Heart right ventricle (tissue), 16 donors: ENCODE measurements at places on chromosomes 2 and 18. TPM values are rescaled to one million over a fixed set of nuclear protein-coding genes. Genes with fewer than 3 reads are reported as not detected.

Gene ADD2
- 1.2 TPM for total RNA-seq

Gene AGXT
- not detected for total RNA-seq

Gene RETREG2
- 27.6 TPM for total RNA-seq

DNA sequence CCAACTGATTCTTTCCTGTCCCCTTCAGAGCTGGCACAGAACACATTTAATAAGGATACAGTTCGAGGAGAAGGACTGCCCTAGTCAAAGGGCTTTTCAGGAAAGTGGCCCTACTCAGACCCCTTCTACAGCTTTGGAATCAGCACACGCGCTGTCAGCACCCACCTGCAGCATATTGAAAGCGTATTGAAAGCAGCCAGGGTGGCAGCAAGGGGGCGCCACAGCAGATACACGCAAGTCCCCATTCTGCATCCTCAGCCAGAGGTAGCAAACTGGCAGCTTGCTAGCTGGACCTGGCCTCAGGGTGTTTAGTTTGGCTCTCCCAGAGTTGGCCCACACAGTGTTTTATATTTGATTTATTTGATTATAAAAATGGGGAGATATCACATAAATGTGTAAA is 101.0 kb upstream of the NT5C1B start:
- H3K36me3 ChIP-seq, result no peaks in the 10 kb centered on the region
- DNase-seq, result no peak
- H3K4me3 ChIP-seq, result no peak overlapping the region
- H3K27ac ChIP-seq, result no peak overlapping the region
- no peaks in the 10 kb centered on the region for H3K4me1 ChIP-seq

- no peak overlapping the region for H3K4me3 ChIP-seq
- H3K4me1 ChIP-seq, result peaks cover 10% of the 10 kb centered on the region
- no peak for DNase-seq
- H3K27me3 ChIP-seq, result no peaks in the 10 kb centered on the region
- H3K36me3 ChIP-seq, result no peaks in the 10 kb centered on the region
These were observed 36.0 kb upstream of the TANK start for GRCh38 chr2:161124201-161124600.

DNA sequence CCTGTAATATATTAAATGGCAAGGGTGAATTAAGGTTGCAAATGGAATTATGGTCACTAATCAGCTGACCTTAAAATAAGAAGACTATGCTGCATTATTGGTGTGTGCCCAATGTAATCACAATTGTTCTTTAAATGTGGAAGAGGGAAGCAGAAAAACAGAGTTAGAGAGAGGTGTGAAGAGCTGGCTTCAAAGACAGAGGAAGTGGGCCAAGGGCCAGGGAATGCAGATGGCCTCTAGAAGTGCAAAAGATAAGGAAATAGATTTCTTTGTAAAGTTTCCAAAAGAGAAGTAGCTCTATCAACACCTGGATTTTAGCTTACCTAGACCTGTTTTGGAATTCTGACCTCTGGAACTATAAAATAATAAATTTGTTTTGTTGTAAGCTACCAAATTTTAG is 276.0 kb downstream of the LRRTM1 start:
- no peak overlapping the region for H3K4me3 ChIP-seq
- no peaks in the 10 kb centered on the region for H3K4me1 ChIP-seq
- no peak overlapping the region for H3K27ac ChIP-seq
- no peaks in the 10 kb centered on the region for H3K27me3 ChIP-seq

DNA sequence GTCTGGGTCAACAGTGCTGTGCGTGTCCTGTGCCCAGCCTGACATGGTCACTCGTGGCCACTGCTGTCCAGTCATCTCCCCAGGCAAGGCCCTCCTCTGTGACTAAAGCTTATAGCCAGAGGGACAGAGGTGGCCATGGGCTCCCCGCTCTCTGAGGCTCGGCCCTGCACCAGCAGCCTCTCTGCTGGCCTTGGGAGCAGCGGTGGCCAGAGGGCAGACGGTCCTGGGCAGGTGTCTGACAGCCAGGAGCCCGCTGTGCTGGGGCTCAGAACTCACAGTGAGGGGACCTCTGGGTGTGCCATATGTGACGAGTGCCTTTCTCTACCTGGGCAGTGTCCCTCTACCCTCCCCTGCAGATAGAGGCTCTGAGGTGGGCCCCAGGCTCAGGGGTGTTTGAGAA is 98.7 kb downstream of the FAM210A start:
- no peaks in the 10 kb centered on the region for H3K36me3 ChIP-seq
- H3K4me1 ChIP-seq, result peaks cover 23% of the 10 kb centered on the region

DNA sequence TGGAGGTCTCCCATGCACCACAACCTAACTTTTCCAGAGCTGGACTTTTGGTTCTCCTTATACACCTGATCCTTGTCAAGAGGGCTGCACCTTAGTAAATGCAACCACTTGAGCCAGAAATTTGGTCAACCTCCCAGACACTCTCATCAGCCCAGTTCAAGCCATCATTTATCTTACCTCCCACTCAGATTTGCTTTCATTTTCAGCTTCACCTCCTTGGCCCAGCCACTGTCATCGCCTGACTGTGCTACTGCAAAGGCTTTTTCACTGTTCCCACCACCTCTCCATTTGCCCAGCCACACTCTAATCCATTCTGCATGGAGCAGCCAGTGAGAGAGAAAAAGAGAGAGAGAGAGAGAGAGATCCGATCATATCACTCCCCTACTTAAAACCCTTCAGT is 112.4 kb upstream of the DDX18 start:
- H3K4me1 ChIP-seq, result no peaks in the 10 kb centered on the region
- H3K36me3 ChIP-seq, result no peaks in the 10 kb centered on the region
